ENCODE measurements at places on chromosomes 5 and 9.

- DNase-seq = no peak
Observed at GRCh38 chr9:20486552-20486951, 135.7 kb downstream of the MLLT3 start.

DNA sequence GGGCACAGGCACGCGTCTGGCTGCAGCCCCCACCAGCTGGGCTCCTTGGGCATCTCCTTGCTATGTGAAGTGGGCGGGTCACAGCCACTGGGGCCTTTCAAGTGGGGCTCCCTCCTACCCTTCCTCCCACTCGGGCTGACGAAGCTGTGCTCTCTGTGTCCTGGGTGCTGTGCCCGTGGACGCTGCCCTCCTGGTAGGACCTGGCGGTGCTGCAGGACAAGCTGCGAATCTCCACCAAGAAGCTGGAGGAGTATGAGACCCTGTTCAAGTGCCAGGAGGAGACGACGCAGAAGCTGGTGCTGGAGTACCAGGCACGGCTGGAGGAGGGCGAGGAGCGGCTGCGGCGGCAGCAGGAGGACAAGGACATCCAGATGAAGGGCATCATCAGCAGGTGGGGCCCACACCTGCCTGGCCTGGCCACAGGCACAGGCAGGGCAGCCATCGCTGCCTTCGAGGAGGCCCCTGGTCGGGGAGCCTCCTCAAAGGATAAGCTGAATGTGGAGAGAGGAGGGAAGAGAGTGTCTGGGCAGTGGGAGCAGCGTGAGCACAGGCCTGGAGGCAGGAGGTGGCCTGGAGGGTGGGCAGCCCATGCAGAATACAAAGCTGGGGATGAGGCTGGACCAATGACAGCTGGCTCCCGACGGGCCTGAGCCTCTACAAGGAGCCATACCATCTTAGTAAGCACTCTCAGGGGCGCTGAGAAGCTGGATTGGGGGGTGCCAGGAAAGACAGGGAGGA is 124.7 kb downstream of the DAB2IP start:
- DNase-seq = no peak

GRCh38 chr5:139915266-139915665 is 119.7 kb downstream of the PSD2 start:
- DNase-seq = no peak

DNA sequence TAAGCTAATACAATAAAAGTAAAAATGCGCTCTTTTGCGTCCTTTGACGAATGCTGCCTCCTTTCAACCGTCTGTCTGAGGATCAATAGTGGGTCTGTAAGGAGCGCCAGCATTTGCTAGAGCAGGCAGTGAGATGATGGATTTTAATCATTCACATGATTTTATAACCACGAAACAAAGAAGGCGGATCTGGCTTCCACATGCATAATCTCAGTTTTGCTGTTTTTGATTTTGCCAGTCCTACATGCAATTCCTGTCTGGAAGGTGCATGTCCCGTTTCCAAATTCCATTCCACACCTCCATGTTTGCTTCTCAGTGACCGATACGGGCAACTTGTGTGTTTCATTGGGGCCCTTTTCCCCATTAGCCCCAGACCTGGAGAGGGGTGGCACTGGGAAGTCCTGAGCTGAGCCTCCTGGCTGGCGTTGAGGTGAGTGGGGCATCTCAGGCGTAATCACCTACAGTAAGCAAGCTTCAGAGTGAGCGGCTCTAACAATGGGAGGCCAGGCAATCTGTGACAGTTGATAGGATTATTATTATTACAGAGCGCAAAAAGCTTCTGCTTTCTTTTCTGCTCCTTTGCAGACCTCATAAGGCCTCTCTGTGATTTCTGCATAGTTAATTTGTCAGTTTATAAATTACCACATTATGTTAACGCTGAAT is 405.4 kb downstream of the ZSWIM6 start:
- DNase-seq = no peak

DNA sequence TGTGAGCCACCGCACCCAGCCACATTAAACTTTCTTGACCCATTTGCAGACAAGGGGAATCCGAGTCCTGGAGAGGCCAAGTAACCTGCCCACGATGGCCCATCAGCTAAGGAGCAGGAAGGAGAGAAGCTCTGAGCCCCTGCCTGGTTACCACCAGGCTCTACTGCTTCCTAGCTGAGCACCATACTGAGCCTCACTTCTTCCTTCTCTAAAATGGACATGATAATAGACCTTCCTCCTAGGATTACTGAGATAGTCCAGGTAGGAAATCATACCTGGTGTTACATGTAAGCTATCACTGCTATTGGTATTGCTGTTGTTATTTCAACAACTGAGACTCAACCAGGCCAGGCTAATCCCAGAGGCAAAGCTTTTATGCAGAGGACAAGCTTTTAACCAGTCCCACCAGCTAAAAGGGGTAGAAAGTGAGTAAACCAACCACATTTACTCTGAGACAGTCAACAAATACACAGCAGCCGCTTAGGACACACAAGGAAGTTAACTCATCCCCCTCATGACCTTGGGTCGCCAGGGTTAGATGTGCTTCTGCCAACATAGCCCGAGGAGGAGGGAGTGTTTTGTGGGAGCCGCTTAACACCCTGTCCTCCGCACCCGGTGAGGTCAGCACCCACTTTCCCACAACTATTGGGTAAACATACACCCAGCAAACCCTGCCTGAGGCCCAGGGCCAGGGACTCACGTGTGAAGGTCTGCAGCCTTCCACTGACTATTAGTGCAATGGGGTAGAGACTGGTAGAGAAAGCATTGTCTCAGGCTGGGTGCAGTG is 20.6 kb upstream of the PTGES start:
- DNase-seq = no peak

- DNase-seq = no peak
Observed at GRCh38 chr5:136840601-136841000, 475.3 kb upstream of the TRPC7 start.
